D341Med (cell line): ENCODE measurements at places on chromosomes 4 and X.

DNA sequence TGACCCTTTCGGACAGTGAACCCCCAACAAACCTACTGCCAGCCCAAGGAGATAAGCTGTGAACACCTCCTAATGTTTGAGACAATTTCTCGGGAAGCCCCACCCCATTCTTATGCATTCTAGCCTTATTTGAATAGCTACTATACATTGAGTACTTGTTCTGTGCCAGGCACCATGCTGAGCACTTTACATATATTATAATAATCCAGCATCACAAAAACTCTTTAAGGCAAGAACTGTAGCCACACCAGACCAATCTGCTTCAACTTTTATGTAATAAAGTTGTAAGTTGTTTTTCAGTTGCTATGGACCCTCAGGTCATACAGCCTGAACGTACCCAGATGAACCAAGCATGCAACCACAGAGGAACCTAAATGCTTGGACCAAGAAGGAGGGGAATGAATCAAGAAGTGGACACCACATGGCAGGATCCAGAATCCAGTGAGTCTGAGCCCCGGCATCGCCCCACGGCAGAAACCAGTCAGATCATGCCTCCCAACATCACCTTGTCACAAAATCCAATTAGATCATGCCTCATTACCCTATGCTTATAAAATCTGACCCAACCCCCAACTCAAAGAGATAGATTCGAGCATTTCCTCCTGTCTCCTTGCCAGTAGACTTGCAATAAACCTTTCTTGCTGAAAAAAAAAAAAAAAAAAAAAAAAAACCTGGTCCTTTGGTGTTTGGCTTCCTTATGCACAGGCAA is 225.0 kb downstream of the QDPR start:
- no peak for DNase-seq

- no peak for DNase-seq
Measured at GRCh38 chr4:7348946-7349900, 85.5 kb downstream of the PSAPL1 start.

DNA sequence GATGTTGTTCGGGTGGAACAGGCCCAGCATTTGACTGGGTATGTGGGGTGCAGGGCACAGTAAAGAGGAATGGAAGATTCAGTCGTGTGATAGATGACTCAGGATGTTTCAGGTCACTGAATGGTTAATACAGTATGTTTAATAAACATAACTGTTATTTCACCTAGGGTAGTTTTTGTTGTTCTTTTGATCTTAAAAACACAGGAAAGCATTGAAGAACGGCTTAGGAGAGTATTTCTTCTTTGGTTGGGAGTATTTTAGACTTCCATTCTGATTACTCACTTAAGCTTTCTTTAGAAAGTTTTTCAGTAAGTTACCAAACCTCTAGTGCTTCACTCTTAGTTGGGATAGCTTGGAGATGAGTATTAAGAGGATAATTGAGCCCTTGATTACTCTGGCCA is 62.3 kb downstream of the STAG2 start:
- no peak for DNase-seq

DNA sequence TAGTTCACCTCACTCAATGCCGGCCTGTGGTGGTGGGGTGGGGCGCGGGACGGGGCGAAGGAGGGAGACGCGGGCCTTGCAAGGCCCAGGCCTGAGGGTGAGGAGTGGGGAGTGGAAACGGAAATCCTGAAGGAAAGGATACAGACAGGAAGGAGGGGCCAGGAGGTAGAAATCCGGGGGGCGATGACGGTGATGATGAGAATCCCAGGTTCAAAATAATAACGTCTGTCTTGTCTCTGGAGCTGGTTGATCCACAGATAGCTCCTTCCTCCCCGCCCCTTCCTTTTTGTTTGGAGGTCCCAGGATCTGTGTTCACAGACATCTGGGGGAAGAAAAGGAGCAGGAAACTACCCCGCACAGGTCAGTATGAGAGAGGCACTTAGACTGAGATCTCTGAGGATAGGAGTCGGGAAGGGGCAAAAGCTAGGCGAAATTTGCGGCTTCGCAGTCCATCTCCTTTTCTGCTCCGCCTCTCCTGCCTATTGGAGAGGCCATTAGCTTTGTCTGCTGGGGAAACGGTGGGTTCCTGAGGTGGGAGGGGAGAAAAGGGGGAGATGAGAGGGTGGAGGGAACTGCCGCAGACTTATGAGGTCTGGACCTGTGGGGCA is 746 bp downstream of the TCEAL7 start:
- DNase-seq = no peak

- DNase-seq = no peak
Measured at GRCh38 chrX:20514358-20514757, 247.6 kb upstream of the RPS6KA3 start.

- DNase-seq = no peak
Measured at GRCh38 chrX:78378476-78379115, 51.2 kb upstream of the CYSLTR1 start.

DNA sequence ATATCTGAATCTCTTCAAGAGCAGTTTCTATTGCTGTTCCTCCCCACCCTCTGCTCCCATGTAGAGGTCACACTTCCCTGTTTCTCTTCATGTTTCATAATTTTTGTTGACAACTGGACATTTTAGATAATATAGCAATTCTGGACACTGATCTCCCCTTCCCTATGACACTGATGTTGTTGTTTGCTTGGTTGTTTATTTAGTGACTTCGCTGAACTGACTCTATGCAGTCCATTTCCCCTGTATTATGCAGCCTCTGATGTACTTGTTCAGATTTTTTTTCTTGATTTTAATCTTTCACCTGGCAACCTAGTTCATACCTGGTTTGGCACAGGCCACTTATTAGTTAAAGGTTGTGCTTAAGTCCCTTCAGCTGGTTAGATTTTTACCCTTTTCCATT is 29.2 kb downstream of the CLDN2 start:
- DNase-seq = no peak

GRCh38 chrX:45722471-45722870 is 521.8 kb upstream of the DIPK2B start:
- DNase-seq = no peak

DNA sequence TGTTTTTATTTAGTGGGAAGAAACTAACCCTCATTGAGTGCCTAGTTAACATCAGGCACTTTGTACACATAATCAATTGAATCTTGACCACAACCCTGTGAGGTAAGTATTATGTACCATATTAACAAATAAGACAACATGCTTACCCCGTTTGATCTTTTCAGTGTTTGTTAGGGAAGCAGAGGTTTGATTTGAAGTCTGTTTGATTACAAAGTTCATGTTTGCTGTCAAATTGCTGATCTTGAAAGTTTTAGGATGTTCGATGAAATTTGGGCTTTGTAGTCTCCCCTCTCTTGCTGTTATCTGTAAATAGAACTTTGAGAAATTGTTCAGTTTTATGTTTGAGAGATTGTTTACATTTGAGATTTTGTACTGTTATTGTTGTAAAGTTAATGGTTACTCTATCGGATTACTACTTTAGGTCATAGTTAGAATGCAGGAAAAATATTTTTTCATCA is 13.4 kb upstream of the ADH4 start:
- DNase-seq = no peak

DNA sequence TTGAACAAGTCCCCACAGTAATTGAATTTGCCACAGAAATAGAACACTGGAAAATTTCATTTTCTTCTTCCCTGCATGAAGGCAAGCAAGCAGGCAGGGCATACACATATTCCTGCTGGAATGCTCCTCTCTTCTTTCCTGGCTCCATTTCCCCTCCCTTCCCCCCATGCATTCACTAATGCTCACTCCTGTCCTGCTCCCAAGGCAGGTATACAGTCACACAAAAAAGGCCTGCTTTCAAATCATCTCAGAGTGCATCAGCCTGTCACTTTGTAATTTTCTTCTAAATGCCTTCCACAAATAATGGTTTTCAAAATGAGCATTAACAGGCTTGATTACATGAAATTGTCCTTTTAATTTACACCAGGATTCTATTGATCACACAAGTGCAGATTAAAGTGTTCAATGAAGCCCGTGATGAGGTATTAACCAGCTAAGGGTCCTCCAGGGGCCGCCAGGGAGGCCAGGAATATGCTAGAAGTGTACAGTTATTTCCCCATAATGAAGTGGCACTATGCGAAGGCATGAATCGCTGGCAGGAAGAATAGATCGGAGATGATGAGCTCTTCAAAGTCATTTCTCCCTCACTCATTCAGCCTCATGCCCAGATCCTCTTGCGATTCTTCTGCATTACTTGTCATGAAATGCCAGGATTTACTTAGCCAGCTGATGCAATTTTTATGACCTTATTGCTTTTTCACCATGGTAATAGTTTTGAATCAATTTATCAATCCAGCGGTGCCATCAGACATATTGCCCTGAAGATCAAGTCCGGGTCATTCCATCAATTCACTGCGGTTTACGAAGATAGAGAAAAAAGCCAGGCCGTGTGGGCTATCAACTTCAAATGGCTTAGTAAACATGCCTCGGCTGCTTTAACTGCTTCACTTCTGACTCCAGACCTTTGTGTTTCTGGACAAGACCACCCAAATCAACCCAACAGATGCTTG is 243.5 kb downstream of the GPAT3 start:
- DNase-seq = no peak

DNA sequence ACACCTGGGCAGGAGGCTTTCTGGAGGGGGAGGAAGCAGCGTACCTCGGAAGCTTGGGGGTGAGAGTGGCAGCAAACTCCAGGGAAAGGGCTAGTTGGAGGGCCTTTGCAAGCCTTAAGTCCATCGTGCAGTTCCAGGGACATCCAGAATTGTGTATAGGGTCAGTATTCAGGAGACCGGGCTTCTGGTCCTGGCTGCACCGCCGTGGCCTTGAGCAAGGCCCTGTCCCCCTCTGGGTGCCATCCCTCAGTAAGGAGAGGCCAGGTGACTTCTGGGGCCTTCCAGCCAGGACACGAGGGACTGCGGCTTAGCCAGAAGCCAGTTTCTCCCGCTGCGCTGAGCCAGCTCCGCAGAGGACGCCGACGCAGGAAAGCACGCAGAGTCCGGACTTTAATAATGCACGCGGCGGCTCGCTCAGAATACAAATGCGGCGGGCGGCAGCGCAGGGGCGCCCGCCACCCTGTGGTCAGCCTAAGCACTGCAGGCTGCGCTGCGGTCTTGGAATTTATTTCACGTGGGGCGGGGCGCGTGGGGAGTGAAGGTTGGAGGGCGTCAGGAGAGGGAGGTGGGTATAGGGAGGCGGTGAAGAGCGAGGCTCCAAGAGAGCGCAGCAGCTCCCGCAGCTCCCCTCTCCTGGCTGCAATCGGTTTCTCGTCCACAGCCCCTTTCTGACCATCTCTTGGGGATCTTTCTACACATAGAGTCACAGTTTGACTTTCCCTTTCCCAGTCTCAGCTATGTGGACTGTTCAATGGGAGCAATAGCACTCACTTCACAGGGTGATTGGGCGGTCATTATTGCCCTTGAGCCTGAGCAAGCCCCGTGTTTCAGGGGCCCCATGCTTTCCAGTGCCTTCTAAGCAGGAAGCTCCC is 94.1 kb upstream of the GPR50 start:
- DNase-seq = peak; percentile 85

DNA sequence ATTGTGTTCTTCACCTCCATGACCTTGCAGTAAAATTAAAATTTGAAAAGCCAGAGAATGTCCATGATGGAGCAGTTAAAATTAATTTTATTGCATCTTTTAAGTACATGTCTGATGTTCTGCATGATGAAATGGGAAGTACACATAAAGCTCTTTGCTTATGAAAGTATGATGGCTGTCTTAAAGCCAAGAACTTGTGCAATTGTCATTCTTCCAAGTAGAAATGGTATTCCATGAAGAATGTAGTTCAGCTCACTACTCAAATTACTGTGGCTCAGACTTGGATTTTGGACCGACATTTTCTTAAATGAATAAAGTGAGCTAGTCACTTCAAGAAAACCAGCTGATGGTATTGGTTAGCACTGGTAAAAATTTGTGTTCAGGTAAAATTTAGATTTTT is 161.7 kb upstream of the CXCL13 start:
- no peak for DNase-seq

DNA sequence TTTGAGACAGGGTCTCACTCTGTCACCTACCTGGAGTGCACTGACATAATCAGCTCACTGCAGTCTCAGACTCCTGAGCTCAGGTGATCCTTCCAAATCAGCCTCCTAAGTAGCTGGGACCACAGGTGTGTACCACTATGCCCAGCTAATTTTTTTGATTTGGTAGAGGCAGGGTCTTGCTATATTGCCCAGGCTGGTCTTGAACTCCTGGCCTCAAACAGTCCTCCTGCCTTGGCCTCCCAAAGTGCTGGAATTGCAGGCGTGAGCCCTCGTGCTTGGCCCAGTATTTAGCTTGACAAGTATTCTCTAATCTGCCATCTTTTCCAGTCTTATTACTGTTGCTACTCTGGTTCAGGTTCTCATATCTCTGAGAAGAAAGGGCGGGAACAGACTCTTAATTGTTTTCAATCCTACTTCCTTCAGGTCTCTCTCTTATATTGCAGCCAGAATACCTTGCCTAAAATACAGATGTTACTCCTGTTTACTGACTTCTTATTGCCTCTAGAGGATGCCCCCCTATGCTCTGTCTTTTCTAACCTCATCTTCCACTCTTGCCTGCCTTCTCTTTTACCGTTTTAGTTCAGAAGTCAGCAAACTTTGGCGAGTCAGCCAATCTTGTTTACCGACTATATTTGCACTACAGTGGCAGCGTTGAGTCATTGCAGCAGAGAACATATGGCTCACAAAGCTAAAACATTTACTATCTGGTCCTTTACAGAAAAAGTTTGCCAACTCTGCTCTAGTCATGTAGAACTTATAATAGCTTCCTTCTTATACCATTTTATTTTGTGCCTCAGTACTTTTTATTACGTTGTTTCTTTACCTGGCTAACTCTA is 19.0 kb downstream of the MRPL1 start:
- DNase-seq = no peak

GRCh38 chrX:70479247-70479921 is 34.7 kb downstream of the DLG3 start:
- DNase-seq = no peak

GRCh38 chr4:165118256-165118909 is 5.7 kb upstream of the TMEM192 start:
- no peak for DNase-seq

- DNase-seq = peak; percentile 2
Measured at GRCh38 chr4:5168891-5169290, 117.6 kb downstream of the STK32B start.

DNA sequence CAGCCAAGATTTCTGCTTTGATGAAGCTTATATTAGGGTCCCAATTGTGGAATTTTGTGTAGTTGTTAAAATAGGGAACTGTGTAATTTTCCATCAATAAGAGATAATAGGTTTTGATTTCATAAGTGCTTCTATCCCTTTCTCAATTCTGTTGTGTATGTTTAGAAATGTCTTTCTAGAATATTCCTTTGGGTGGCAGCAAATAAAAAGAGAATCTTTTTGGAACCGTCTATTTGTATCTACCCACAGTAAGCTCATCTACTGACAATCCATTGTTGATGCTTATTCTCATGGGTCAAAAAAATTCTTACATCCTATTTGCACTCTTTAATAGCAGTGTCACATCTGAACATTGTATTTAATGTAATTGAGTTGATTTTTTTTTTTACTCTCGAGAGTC is 61.7 kb downstream of the TMA16 start:
- DNase-seq = peak; percentile 27

- DNase-seq = no peak
Measured at GRCh38 chr4:16092682-16093319, 9.0 kb upstream of the PROM1 start.
